SJCRH30 (cell line): ENCODE measurements at places on chromosomes 4 and X. TPM values are rescaled to one million over a fixed set of nuclear protein-coding genes. Genes with fewer than 3 reads are reported as not detected.

- no peak for DNase-seq
Measured at GRCh38 chr4:54317690-54318089, 88.6 kb downstream of the PDGFRA start.

GRCh38 chrX:45424326-45424725 lies 223.7 kb upstream of the DIPK2B start:
- no peak for DNase-seq

DNA sequence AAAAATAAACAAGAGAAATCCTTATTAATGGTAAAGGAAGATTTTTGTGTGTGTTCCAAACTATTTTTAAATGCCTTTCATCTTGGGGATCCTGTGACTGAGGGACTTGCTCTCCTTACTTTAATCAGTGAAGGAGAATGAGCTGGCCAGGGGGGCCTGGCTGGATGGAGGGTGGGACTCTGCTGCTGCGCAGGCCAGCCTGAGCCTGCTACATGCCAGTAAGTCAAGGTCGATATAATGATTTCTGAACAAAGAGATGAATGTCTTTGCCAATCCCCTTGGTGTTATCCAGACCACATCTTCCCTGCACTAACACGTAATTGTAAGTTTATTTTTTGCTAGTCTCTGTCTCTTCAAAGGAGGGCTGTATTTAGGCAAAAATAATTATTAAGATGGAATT lies 1679.2 kb upstream of the TENM3 start:
- DNase-seq = no peak

DNA sequence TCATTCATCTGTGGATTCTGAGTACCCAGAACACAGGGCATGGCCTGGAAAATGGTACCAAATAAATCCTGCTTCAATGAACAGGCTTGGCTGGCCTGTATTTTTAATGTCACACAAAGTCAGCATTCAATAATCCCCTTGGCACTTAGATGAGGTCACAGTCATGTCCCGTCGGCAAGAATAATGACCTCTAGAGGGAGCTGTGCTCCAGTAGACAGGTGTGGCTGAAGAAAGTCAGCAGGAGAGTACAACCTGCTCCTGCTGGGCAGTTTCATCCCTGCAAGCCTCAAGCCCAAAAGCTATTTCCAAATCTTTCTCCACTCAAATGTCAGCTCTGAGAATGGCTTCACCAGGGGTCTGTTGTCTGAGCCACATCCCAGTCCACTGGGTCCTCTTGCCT lies 404.0 kb upstream of the F9 start:
- DNase-seq = peak; percentile 12

- DNase-seq = no peak
Measured at GRCh38 chr4:41408859-41409593, 128.9 kb upstream of the LIMCH1 start.

DNA sequence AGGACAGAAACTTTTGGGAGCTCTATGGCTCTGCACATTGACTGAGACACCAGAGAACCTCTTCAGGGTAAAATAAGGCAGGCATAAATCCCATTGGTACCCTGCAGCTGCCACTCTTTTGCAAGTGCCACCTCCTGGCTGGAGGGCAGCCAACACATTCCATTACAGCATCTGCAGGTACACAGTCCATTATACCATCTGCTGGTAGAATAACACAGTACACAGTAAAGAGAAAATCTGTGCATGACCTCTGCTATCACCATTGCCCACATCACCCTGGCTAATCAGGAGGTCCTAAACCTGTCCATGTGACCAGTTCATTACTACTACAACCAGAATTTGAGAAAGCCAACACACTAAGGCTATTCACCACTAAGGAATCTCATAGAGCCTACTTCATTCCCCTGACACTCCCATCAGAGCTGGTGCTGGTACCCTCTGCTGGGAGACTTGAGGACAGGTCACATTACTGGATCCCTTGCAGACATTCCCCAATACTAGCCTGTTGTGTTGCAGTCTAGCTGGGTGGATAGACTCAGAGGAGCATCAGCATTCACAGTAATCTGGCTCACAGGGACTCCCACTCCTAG lies 176.2 kb upstream of the TACR3 start:
- DNase-seq = no peak

DNA sequence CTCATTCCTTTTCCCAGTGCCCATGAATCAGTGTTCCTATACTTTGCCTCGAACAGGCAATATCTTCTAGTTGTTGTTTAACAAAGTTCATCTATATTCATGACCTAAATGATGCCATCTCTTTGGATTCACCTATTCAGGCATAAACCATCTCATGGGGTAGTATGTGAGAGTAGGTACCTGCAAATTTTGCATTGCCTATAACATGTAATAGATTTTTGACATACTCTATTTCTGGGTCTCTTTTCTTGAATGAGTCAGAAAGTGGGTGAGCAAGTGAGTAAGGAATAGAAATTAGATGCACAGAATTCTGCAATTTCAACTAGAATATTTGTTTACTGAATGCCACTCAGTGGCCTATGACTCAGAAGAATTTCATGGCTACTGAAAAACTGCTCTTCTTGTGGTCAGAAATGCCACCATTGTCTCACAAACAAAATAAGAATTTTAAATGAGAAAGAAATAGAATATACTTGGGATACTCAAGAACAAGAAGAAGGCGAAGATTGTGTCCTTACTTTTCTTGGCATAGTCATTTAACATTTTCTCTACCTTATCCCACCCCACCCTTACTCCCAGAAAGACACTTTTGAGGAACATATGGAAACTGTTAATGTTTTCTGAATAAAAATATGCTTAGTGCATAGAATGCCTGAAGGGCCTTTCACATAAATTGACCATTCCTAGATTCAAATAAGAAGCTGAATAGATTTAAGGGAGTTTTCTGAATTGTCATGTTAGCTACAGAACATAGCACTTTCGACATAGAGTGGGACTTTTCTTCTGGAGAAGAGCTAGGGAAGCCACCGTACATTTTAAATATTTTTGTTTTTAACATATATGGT lies 86.8 kb downstream of the HHIP start:
- DNase-seq = no peak

DNA sequence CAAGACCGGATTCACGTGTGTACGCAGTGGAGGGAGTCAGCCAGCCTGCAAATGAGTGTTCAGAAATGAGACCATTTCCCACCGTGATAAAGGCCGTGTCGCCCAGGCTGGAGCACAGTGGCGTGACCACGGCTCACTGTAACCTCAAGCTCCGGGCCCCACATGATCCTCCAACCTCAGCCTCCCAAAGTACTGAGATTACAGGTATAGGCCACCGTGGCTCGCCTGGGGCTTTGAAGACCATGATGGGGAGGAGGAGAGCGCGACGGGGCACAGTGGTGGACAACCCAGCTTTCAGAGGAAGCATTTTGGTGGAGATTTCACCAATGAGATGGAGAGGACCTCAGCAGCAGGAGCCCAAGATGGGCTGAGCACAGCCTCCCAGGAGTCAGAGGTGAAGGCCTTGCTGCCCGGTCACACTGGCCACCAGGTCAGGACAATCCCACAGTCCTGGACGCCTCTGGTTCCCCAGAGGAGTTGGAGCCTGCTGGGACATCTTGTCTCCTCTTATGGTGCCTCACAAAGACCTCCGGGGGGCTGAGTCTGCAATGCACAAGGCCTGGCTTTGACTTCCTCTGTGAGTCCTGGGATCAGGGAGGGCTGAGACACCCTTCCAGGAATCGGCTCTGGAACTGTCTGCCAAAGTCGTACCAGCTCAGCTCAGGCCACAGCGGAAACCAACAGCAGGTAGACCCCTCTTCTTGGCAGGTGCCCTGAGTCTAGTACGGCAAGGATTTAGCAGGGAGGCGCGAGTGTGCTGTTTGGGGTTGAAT lies 22.4 kb upstream of the MXD4 start:
- DNase-seq = no peak

DNA sequence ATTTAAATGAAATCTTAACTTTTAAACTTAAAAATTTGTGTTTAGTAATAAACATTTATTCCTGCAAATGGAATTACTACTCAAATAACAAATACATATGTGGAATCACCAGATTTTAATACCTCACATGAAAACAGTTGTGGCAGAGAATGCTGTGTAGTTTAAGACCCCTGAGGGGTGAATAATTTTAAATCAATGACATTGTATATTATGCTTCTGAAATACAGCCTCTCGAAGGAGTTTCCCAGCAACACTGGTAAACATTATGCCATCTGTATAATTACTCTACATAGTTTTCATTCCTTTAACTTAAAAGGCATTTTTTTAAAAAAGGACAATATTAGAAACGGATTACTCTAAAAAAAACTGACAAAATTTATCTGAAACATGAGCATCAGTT lies 2313.3 kb downstream of the ARAP2 start:
- no peak for DNase-seq

TDO2 gene
- 0.23 and 0.26 TPM in 2 replicates for total RNA-seq

DNA sequence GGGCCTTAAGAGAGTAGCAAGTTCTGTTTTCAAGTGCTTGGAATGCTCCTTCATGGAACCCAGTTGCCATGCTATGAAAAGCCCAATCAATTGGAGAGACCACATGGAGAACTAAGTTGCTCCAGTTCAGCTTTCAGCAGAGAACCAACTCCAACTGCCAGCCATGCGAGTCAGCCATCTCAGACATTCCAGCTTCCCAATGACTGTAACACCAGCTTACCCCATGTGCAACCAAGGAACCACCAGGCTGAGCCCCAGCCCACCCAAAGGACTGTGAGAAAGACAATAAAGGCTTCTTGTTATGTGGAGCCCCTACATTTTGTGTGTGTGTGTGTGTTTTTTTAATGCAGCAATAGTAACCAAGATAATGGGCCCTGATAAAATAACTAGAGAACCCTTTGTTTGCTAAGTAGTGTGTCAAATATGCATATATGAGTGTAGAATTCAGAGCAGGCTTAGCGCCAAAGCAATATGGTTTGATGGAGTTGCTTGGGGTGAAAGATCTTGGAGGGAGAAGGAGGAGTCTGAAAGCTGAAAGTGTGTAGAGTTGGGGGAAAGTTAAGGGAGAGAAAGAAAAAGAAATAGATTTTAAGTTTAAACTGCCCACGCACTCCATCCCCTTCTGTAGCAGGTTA lies 35.0 kb upstream of the CCKAR start:
- no peak for DNase-seq

- DNase-seq = no peak
Measured at GRCh38 chr4:71697031-71697430, 86.8 kb downstream of the GC start.

DNA sequence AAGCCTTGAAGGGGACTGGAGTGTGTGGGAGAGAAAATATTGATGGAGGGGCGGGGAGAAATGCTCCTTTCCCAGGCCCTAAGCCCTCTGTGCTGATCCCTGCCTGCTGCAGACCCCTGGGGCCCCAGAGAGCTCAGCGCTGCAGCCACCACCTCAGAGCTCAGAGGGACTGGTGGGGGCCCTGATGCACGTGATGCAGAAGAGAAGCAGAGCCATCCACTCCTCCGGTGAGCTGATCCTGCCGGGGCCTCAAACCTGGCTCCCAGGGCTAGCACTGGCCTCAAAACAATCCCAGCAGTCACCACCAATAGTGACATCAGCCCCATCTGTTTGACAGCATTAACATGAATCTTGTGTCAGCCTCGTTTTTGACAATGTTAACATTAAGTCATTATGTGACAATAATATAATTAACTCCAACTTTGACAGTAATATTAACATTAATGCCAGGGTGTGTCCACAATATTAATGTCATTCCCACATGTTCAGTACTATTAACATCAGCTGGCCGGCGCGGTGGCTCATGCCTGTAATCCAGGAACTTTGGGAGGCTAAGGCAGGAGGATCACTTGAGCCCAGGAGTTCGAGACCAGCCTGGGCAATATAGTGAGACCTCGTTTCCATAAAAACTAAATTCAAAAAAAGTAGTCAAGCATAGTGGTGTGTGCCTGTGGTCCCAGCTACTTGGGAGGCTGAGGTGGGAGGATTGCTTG lies 5.8 kb downstream of the WAS start:
- DNase-seq = no peak

- DNase-seq = no peak
Measured at GRCh38 chr4:174538123-174538875, 16.0 kb upstream of the HPGD start.
